ENCODE measurements at places on chromosomes 2 and 18.

GRCh38 chr2:163601377-163601776 is 134.4 kb downstream of the FIGN start:
- DNase-seq: no peak

DNA sequence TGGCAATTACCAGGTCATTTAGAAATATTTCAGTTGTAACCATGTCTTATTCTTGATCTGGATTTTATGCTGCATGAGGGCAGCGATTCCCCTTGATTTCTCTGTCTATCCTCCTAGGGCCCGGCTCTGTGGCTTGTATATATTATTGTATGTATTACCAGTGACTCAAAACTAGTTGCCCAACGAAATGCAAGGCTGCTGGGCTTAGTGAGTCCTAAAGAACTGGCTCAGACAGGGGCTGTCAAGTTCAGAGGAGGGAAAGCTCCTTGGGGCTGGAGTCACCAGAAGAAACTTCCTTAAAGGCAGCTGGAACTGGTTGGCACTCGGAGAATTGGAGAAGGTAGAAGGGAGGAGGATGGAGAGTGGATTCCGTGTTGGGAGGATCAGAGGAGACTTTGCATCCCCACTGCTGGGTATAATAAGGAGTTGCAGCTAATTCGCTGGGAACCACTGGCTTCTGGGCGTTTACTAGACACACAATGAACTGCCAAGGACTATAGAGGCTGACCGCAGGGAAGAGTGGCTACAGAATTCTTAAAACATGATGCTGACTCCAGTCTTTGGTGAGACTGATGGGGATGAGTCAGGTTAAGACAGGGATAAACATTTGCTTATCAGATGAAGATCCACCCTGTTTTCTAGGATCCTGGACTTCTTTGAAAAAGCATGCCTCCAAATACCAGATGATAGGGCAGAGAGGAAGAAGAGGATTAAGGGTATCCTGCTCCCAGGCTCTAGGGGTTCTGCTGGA is 104.3 kb downstream of the PRKCE start:
- no peak for DNase-seq

DNA sequence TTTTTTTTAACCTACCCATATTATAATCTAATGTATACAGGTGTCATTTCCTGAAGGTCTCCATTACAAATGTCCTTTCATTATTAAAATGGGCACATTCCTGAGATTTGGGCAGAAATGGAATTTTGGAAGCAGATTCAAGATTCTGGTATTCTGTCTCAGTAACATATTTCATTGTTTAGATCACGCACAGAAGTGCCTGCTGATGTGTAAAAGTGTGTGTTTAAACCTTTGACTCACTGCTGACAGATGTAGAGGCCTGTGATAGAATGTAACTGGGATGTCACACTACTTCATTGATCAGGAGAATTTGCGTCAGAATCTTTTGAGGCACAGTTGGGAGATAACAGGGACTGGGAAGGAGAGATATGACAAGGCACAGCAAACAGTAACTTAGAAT is 276.8 kb upstream of the EPAS1 start:
- DNase-seq: no peak

DNA sequence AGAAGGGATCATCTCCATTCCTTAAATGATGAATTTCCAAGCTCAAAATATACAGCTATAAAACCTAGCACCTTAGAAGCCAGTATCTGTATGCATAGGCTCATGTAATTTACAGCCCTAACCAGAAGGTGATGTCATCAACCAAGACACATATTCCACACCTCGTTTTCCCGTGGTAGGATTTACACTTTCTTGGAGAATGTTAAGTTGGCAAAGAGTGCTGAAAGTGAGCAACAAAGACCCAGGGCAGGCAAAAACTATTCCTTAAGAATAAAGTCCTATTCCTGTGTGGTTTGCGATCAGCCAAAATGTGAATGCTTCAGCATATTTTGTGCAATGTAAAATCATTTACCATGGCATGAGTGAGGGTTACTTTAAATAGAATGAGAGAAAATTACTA is 247.1 kb downstream of the OSR1 start:
- DNase-seq: no peak

GRCh38 chr2:128270672-128271596 is 47.7 kb downstream of the HS6ST1 start:
- no peak for DNase-seq

DNA sequence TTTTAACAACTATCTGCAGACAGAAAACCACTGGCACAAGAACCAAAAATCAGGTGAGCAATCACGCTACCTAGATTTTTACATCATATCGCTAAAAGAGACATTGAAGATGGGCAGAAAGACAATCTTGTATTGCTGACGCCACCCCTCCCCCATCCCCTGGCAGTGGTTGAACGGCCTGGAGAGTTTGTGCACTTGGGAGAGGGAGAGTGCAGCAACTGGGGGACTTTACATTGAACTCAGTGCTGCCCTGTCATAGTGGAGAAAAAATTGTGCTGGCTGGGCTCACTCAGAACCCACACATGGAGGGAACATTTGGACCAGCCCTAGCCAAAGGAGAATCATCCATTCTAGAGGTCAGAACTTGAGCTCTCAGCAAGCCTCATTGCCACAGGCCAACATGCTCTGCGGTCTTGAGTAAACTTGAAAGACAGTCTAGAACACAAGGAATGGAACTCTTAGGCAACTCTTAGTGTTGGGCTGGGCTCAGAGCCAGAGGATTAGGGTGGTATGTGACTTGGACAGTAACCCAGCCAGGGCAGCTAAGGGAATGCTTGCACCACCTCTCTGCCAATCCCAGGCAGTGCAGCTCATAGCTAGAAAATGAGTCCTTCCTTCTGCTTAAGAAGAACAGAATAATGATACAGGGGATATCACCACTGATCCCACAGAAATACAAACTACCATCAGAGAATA is 220.0 kb upstream of the CYP26B1 start:
- no peak for DNase-seq

DNA sequence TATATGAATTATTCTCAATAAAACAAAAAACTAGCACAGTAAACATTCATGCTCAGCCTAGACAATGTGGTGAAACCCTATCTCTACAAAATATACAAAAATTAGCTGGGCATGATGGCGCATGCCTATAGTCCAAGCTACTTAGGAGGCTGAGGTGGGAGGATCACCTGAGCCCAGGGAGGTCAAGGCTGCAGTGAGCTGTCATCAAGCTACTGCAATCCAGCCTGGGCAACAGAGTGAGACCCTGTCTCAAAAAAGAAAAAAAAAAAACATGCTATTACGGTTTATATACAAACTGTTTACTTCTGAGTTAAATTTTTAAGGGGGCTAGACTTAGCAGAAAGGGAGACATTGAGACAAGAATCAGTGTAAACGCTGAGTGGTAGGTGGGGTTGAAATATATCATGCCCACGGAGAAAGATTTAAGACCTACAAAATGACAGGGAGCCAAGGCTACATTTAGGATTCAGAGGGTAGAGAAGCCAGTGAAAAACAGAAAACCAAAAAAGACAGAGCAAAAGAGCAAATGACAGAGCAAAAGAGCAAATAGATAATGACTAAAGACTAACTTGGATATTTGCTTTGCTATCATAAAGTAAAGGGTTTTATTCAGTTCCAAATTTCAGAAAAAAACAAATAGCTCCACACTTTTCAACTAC is 7.5 kb downstream of the TTC32 start:
- no peak for DNase-seq

GRCh38 chr2:56014046-56014730 is 90.6 kb upstream of the EFEMP1 start:
- DNase-seq: peak; percentile 79

Measured in NCI-H187 (cell line).